ENCODE measurements at places on chromosomes 5 and 9.

GRCh38 chr9:73537561-73537960 is 385.9 kb downstream of the ANXA1 start:
- no peak for DNase-seq

GRCh38 chr5:125375143-125375542 is 628.7 kb upstream of the ZNF608 start:
- DNase-seq: no peak

DNA sequence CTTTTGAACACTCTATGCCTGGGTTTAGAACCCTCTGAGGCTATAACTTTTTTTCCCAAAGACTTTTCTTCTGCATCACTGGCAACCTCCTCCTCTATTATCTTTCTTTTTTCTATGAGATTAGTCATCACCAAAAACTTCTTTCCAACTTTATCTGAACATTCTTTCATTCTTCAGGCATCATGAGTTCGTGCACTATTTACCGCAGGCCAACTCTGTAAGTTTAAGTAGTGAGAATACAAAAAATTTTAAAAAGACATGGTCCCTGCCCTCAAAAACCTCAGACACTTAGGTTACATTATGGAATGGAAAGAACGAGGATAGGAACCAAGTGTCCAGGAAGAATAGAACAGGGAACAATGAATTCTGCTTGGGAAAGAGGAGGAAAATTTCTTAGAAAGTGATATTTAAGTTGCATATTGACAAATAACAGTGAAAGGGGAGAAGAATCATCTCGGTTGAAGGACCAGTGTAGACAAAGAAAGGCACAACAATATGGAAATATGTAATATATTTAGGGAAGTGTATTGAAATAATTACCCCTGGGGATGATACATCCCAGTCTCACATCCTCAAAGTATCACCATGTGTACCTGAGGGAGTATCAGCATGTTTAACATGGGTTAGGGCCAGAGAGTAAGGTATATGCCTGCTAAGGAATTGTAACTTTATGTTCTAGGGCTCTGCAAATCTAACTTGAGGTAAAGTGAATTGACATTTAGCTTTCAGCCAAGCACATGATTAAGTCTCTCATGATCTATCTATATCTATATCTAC is 196.5 kb upstream of the NREP start:
- no peak for DNase-seq

DNA sequence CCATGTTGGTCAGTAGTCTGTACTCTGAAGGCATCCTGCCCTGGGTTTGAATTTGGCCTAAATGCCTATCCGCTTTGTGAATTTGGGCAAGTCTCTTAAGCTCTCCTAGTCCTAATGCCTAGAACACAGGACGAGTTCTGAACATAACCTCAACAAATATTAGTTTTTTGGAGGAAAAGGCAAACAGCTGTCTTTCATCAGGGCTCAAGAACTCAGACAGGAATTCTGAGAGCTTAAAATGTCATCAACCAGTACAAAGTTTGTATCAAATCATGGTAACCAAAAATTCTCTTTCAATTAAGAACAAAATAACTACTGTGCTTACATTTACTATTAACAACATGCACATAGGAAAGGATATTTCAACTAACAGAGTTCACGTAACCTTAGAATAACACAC is 182.5 kb upstream of the PPP1R2B start:
- DNase-seq: no peak

DNA sequence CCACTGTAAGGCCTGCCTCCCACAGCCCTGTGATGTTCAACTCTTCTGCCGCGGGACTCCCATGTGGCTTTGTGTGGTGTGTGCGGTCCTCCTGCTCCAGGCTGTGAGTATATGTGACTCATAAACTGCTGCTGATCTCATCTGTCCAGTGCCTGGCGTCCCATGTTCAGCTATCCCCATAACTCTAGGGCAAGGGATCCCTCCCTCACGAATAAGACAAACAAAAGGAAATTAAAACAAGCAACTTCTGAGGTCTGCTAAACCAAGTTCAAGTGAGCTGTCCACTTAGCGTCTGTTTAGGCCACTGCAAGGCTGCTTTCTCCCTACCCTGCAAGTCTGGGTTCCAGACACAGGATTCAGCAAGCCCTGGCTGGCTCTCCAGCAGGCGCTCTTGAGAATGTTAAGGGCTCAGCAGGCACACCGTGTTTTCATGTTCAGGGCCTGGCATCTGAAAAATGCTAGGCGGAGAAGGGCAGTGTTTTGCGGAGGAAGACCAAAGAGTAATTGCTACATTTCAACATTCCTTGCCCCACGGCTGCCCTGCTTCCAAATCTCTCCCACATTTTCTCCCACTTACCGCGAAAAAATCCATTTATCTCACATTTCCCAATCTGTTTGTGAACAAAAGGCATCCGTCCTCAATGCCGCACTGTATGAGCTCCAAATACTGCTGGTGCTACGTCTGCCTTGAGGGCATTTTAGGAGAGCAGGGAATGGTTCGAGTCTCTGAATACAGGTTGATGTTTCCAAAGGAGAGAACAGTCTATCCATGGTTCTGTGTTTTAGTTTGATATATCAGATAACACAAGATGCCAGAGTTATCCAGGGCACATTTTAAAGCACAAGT is 280.2 kb downstream of the SEMA5A start:
- no peak for DNase-seq

GRCh38 chr9:6968271-6968670 is 210.5 kb downstream of the KDM4C start:
- no peak for DNase-seq

DNA sequence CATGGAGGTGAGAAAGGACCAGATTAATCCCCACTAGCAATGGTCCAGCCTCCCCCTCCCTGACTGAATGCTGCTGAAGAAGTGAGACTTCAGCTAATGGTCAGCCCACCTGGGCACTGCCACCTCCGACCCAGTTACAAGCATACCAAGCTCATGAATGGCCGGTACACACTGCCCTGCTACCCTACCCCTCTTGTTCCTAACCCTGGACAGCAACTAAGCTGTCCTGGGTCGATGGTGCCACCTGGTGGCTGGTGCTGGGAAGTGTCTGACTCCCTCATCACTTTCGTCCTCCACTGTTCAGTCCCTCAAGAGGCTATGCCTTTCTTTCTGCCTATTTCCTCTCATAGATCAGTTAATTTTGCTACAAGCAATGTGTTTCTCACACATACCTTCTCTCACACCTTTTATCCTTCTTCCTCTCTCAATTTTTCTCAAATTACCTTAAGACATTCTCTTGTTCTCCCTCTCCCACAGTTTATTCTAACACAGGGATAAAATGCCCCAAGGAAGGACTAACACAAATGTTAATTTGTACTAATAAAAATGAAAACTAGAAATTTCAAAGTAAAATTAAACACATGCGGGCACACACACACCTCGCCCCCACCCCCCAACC is 42.4 kb downstream of the PAX5 start:
- no peak for DNase-seq

- no peak for DNase-seq
These were observed 83.3 kb downstream of the PRRT1B start for GRCh38 chr9:131628459-131629225.

GRCh38 chr5:7873216-7873615 is 4.3 kb downstream of the MTRR start:
- DNase-seq: no peak

GRCh38 chr9:93597871-93598646 is 21.7 kb downstream of the PHF2 start:
- DNase-seq: no peak

DNA sequence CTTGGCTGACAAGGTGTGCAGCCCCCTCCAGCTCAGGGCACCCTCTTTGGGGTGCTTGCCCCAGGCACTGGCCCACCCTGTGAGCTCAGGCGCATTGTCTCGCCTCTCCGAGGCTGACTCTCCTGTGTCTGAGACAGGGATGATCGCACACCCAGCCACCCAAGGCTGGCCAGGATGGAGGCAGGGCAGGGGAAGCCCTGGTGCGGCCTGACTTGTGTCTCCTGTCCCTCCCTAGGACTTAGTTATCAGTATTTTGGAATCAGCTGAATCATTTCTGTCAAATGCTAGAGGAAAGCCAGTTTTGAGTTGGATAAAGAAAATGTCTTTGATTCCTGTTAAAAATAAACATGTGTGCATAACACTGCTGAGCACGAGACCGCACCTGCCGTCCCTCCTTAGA is 2.5 kb upstream of the DBH start:
- DNase-seq: no peak

Measured in stimulated activated CD8-positive, alpha-beta memory T cell treated with anti-CD3 and anti-CD28 coated beads, Interleukin-2, amount 100 ng/mL, for 1 hour (primary cell).